ENCODE measurements at places on chromosomes 5 and 9.
A peak's percentile ranks its signal among the peaks of the same experiment; 100 is the strongest.

- DNase-seq, result no peak
Observed at GRCh38 chr9:106590759-106591505, 272.0 kb upstream of the ZNF462 start.

DNA sequence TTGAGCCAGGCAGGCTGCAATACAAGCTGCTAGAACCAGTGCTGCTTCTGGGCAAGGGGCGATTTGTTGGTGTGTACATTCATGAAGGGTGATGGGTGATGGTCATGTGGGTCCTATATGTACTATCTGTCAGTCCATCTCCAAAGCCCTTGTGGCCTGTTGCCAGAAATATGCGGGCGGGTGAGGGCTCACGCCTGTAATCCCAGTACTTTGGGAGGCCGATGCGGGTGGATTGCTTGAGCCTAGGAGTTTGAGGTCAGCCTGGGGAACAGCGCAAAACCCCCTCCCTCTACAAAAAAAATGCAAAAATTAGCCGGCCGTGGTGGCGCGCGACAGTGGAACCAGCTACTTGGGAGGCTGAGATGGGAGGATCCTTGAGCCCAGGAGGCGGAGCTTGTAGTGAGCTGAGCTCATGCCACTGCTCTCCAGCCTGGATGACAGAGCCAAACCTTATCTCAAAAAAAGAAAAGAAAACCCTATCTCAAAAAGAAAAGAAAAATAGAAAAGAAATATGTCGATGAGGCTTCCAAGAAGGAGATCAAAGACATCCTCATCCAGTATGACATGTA lies 45.0 kb upstream of the KLF4 start:
- no peak for DNase-seq

DNA sequence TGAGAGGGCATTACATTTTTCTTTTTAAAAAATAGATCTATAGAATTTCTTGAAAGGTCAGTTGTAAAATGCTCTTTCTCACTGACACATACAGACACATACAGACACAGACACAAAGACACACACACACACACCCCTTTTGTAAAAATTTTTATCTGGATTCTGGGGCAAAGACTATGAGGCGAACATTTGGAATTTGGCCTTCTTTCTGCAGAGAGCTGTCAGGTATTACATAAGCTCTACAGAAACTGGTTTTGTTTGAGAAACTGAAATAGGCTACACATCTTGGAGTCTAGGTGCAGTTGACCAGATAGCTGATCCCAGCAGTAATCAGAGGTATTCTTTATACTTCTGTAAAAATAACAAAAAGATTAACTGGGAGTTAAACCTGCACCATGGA lies 315.9 kb upstream of the RPS23 start:
- DNase-seq, result no peak

- peak; percentile 75 for DNase-seq
Observed at GRCh38 chr5:141868541-141868940, 9.7 kb downstream of the PCDH1 start.

DNA sequence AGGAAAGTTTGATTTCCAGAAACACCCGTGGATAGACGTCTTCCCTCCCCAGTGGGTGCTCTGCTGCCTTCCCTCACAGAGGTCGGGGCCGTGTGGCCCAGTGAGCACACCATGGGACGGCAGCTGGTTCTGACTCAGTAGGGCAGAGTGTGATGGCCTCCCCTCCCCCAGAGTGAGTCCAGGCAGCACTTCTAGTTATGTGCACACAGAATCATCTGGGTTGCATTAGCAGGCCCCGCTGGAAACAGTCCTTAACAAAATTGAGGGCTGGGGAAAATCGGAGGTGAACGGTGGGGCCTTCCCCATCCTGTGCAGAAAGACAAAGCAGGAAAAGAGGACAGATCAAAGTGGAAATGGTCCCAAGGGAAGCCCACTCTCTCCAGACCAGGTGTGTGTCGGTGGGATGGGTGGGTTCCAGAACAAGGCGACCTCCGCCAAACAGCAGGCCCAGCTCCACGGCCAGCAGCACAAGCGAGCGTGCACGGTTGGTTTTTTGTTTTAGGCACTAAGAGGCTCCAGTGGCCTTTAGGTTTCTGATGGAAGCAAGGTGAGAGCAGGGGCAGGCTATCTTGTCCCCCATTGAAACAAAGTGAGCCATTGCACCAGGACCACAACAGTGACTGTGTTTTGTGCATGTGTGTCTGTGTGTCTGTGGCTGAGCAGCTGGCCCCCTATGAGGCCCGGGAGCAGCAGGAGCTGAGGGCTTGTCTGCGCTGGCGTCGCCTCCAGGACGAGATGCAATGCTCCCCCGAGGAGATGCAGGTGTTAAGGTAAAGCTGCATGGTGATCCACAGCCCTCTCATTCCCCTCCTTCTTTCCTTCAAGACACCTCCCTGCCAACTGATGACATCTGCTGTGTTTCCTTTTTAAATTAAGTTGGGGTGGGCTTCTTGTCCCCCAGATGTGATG lies 201.5 kb downstream of the AOPEP start:
- DNase-seq, result no peak

DNA sequence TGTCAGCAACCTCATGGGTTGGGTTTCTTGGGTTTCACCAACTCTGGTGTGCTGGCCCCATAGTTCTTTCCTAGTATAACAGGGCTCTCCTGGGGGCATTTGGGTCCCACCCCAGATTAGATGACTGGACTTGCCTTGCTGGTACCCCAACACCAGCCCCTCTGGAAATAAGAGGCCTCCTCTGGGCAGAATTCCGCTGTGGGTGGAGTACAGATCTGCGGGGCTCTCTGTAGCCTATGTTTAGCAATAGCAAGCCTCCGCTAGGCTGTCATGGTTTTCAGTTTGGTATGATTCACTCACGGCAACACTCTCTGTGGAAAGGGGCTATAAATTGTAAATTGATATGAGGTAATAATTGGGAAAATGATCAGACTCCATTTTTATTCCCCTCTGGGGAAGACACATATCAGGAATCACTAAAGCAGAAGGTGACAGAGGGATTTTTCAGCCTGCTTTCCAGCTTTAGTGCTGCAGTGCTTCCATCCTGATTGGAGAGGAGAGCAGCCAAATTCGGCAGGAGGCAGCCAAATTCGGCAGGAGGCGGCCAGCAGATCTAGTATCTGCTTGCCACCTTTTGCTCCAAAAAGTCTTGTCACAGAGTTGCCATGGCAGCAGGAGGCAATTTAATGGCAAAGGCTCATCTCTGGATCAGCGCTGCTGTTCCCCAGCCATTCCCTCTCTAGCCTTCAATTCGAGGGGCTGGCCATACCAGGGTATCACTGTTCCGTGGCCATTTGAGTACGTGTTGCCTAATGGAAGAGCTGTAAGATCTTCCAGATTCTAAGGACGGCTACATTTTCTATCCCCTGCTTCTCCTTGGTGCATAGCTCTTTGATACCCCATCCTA lies 84.6 kb downstream of the SLC44A1 start:
- no peak for DNase-seq

- no peak for DNase-seq
Observed at GRCh38 chr9:79768194-79768593, 196.4 kb downstream of the TLE4 start.

GRCh38 chr9:102642651-102643050 lies 352.5 kb upstream of the CYLC2 start:
- DNase-seq, result no peak

DNA sequence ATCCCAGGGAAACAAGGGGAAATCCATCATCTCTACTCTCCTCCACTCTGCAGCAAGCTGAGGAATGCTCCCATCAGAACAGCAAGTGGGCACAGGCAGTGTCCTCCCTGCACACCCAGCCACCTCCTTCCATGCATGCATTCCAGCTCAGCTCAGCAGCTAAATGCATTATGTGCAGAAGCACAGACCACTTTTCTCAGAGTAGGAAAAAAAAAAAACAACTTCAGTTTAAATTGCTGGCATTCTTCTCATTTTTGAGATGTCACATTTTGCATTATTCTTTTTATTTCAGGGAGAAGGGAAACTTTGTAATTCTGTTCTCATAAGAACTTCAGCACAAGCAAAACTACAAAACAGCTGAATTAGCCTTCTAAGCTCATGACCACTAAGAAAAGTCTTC lies 312.2 kb downstream of the SEMA5A start:
- DNase-seq, result no peak

Data from posterior vena cava (tissue), 2 donors.